Activated CD8-positive, alpha-beta memory T cell treated with anti-CD3 and anti-CD28 coated beads, Interleukin-2, amount 10 ng/mL, durations not matched to agents 7 days and 5 days (primary cell): ENCODE measurements at places on chromosomes 3 and 15. TPM values are rescaled to one million over a fixed set of nuclear protein-coding genes. Genes with fewer than 3 reads are reported as not detected.

RTP1 gene
- not detected for total RNA-seq

SLC12A6 gene
- total RNA-seq = 28.2 TPM

ALDH1A2 gene
- 1.5 TPM for total RNA-seq

KNL1 gene
- 52.1 TPM for total RNA-seq

GRCh38 chr15:88954431-88955277 lies 41.5 kb upstream of the MFGE8 start:
- no peak for DNase-seq

ADCY5 gene
- total RNA-seq = not detected

DNA sequence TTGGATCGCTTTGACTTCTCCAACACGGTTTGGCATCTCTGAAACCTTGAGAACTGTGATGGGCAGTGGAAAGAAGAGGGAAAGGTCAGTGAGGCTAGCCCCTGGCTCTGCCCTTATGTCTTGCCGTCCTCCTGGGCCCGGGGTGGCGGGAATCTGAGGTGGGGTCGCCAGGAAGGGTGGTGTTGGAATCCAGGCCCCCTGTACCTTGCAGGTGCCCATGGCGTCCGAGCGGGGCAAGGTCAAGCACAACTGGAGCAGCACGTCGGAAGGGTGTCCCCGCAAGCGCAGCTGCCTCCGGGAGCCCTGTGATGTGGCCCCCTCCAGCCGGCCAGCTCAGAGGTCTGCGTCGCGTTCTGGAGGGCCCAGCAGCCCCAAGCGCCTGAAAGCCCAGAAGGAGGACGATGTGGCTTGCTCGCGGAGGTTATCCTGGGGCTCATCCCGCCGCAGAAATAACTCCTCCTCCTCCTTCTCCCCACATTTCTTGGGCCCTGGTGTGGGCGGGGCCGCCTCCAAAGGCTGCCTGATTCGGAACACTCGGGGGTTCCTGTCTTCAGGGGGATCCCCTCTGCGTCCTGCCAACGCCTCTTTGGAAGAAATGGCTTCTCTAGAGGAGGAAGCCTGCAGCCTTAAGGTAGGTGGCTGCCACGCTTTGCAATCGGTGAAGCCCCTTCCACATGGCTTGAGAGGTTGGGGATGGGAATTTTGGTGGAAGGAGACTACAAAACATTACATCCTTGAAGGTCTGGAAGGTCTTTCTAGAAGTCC lies 907 bp downstream of the TATDN2 start:
- peak; percentile 77 for DNase-seq

ABCF3 gene
- total RNA-seq = 60.2 TPM

LPCAT4 gene
- total RNA-seq = 128 TPM

UCN2 gene
- not detected for total RNA-seq

DNA sequence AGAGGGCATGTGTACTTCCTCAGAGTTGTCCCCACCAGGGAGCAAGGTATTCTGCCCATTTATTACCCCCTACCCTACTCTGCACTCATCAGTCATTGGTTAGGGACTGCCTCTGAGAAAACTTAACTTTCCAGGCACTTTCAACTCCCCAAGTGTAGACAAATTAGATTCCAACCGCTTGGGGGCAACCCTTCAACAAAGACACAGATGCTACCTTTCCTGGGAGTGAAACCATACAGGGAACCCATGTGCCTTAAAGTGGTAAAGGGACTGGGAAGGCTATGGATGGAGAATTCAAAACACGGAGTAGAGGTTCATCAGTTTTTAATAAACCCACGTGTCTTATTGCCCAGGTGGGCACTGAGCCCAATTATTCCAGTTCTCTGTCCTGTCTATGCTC lies 19.4 kb upstream of the UBE2E2 start:
- no peak for DNase-seq

DNA sequence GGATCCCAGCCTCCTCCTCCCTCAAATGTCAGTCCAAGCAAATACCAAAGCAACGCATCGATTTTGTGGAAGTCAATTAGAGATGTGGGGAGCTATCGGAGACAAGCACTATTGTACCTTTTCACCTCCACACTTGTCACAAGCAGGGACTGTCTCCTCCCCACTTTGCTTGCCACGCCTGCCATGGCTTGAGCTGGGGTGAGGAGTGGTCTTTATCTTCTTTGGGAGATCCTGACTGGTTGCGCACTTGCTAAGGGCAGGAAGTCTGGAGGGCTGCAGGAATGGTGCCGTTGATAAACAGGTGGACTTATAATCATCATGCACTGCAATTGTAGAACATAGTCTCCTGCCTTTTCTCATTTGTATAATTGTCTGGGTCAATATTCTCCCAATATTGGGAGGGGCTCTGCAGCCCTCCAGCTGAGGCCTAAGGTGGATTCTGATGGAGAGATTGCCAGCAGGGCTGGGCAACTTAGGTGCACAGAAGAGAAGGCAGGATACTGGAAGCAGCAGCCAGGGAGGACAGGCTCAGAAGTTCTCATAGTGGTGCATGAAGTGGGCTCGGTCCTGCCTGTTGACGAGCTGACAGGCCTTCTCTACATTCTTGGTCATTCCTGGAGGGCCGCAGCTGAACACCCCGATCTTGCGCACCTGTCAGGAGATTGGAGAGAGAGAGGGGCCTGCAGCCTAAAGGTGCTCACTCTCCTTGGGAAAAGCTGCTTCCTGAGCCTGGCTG lies 20.2 kb downstream of the DUOX2 start:
- DNase-seq = no peak

GRCh38 chr15:46441294-46442062 lies 806.6 kb downstream of the SQOR start:
- no peak for DNase-seq

ZNF619 gene
- 11.0 TPM for total RNA-seq

APH1B gene
- total RNA-seq = 12.3 TPM

LYSMD4 gene
- total RNA-seq = 8.5 TPM

- no peak for DNase-seq
Observed at GRCh38 chr3:184399410-184399809, 19.6 kb downstream of the CHRD start.

DNA sequence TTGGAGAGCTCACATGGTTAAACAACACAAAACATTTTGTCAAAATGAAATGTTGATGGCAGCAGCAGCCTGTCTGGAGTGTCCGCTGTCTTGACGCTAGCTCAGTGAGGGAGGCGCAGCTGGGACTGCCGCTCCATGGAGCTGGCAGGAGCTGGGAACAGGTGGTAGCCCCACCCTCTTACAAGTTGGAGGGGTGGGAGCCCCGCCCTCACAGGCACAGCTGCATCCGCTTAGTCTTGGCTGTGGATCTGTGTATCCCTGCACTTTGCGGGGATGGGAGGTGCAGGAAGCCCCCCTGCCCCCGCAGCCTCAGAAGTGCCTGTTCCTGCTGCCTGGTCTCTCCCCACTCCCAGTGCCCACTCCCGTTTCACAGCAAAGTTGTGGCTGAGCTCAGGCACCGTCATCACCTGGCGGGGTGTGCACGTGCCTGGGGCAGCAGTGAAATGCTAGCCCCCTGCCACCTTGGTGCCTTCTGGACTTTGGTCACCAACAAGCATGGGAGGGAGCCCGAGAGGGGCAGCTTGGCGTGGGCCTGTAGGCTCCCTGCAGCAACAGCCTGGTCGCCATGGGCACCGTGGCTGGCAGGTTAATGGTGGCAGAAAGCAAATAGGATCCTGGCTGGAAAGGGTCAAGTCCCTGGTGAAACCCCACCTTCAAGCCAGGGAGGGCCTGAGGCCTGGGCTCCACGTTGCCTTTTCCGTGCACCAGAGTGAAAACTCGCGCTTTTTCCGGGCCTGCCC lies 53.8 kb upstream of the CADM2 start:
- no peak for DNase-seq

GRCh38 chr3:111369958-111370357 lies 172.0 kb upstream of the CD96 start:
- DNase-seq = no peak

ITIH1 gene
- not detected for total RNA-seq
